ENCODE measurements at places on chromosomes 7 and 10.

- DNase-seq = no peak
Measured at GRCh38 chr7:20598459-20599309, 16.8 kb upstream of the ABCB5 start.

DNA sequence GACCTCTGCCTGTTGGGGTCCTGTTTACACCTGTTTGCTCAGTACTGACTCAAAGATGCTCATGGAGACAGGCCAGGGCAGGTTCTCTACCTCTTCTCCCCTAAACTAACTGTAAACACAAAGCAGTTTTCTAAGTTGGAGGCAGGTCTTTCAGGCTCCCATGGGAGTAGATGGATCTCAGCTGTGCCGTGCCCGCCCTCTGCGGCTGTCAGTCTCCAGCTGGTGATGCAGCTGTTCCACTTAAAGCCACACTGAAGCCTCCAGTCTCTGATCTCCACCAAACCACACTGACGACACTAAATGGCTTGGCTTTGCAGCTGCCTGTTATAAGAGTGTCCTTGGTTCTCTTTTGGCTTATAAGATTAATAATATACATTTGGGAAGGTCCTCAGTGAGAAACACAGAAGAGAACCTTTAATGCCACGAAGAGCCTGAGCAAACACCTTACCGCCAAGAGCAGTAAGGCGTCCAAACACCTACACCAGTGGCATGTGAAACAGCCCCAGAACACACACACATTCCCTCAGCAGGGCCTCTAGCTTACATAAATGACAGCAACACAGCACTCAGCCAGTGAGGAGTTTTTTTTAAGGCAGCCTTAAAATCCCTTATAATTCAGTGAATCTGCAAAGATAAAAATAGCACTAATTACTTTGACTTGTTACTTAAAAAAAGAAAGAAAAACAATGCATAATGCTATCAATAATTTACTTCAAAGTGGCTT, 60.4 kb upstream of the KCNIP2 start:
- no peak for DNase-seq

DNA sequence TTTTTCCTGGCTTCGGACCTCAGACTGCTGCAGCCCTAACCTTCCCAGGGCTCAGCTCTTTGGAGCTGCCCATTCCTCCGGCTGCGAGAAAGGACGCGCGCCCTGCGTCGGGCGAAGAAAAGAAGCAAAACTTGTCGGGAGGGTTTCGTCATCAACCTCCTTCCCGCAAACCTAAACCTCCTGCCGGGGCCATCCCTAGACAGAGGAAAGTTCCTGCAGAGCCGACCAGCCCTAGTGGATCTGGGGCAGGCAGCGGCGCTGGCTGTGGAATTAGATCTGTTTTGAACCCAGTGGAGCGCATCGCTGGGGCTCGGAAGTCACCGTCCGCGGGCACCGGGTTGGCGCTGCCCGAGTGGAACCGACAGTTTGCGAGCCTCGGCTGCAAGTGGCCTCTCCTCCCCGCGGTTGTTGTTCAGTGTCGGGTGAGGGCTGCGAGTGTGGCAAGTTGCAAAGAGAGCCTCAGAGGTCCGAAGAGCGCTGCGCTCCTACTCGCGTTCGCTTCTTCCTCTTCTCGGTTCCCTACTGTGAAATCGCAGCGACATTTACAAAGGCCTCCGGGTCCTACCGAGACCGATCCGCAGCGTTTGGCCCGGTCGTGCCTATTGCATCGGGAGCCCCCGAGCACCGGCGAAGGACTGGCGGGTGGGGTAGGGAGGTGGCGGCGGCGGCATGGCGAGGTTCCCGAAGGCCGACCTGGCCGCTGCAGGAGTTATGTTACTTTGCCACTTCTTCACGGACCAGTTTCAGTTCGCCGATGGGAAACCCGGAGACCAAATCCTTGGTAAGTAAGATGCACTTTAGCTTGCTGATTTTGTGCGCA, at the start of gene PLXDC2:
Gene PLXDC2 (plus strand): TSS at position 22 of the 820 bp plus-strand sequence.
- DNase-seq = peak; percentile 84

DNA sequence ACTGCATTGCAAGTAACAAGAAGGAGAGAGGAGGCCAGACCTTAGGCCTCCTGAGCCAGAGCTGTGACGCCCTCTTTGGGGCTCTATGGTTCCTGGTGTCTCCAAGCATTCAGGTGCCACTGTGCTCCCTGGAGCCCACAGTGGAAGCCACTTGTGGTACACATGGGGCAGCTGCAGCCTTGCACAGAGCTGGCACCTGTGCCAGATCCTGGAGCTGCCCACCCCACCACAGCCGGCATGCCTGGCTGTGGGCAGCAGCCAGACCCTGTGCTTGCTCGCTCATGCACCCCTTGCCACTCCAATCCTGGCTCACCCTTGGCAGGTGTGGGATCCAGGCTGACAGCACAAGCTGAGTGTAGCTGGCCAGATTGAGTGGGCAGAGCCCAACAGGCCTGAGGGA, 173.8 kb upstream of the SMIM30 start:
- DNase-seq = no peak

DNA sequence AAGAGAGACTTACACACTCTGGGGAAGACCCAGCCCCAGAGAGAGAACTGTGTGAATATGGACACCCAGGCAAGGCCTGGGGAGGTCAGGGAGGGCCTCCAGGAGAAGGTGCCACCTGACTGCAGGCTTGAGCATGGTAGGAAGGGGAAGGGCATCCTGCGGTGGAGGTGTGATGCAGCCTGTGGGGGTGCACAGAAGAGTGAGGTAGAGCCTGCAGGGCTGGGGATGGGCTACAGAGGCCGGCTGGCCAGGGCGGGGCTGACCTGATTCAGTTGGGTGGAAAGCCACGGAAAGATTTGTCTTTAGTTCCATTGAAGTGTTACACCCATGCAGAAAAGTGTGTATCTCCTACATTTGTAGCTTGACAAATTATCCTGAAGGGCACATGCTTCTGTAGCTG, 47.6 kb downstream of the ZMIZ1 start:
- no peak for DNase-seq

DNA sequence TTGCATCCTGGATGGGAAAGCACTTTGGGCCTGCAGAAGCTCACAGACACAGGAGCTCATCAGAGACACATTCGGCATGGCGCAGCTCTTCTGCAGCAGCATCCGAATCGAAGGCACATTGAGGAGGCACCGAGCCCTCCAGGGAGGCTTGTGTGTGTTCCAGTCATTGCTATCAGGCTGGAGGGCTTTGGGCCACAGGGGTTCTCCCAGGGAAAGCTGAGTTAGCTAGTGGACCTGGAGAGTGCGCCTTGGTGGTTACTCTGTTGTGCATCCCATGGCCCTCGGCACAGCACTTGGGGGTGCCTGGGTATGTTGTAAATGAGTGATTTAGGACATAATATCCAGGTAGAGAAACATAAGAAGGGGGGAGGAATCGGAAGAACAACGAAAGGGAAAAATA, 388.7 kb upstream of the RNF32 start:
- no peak for DNase-seq

- DNase-seq = no peak
Measured at GRCh38 chr7:112430649-112431048, 19.6 kb upstream of the IFRD1 start.

DNA sequence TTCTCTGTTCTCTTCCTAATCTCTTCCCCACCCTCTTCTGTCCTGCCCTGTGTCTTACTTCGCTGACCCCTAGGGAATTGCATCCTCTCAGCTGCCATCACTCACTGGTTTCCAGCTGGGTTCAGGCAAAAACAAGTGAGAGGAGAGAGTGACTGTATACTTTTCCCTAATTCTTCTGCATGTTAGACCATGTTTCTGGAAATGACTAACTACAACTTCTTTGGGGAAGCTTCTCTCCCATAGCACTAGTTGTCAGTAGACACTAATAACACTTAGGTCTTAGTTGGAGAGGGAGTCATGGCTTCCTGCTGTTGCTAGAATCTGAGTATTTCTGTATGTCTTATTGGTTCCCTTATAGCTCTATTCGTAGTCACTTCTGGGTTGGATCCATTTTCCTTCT, 299.0 kb upstream of the FZD1 start:
- DNase-seq = no peak

- no peak for DNase-seq
Measured at GRCh38 chr7:44694766-44695165, 53.9 kb upstream of the ZMIZ2 start.

GRCh38 chr10:61166489-61166888, 222.5 kb upstream of the RHOBTB1 start:
- DNase-seq = no peak

DNA sequence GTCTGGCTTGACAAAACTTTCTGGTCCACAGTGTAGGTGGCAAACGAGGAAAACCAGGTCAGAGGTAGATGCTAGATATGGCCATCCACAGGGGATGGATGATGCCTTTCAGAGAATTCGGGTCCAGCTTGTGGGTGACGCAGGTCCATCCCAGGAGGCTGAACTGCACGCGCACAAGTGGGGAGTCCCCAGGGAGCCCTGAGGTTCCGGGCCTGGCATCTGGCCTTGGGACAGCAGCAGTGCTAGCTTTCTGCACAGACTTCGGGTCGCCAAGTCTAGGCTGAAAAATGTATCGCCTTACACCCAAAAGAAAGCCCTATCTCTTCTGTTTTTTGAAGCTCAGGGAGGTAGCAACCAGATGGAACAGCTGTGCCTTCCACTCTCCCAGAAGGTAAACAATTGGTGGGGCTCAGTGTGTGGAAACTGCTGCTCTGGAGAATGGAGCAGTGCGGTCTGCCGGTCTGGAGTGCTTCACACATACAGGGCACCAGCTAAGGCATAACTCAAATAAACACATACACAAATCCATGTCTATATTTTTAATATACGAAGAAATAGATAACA, 119.3 kb upstream of the ACBD5 start:
- no peak for DNase-seq

GRCh38 chr10:122513053-122513452, 47.5 kb upstream of the DMBT1 start:
- no peak for DNase-seq

DNA sequence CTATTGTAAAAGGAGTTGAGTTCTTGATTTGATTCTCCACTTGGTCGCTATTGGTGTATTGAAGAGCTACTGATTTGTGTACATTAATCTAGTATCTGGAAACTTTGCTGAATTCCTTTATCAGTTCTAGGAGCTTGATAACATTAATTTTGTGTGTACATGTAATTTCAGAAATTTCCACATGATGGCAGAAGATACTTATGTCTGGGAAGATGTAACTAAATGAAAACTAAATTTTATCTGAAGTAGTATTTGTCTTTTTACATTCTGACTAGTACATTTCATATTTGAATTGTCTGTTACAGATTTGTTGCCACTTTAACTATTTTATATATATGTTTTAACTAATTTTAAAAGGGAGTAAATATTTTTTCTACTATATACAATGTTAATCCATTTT, 27.6 kb downstream of the SDHAF3 start:
- DNase-seq = no peak

- DNase-seq = no peak
Measured at GRCh38 chr10:24886290-24886680, 66.1 kb downstream of the PRTFDC1 start.

GRCh38 chr7:434891-435629, 84.6 kb downstream of the PDGFA start:
- DNase-seq = no peak

- no peak for DNase-seq
Measured at GRCh38 chr10:117138838-117139580, 939 bp upstream of the VAX1 start.

Data from aorta (tissue), 5 donors.